ENCODE measurements at places on chromosomes 2 and 18.

- no peak for DNase-seq
Measured at GRCh38 chr18:8708670-8709069, 3.3 kb downstream of the MTCL1 start.

DNA sequence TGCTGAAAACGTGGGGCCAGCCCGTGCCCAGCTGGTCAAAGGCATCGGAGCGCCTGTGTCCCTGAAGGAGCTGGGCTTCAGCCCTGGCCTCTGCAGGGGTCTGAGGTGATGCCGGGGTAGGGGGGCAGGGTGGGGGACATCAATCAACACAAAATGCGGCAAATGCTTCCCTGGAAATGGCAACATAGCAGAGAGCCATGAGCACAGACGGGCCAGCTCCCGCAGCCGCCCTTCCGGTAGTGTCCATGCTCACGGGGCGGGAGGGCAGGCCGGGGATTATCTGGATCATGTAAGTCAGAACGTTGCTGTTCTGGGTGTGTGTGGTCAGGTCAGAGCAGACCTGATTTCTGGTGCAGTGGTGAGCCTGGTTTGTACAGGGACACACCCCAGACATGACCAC is 56.5 kb upstream of the TWIST2 start:
- DNase-seq, result no peak

GRCh38 chr18:10663750-10664149 is 137.9 kb downstream of the NAPG start:
- no peak for DNase-seq

- no peak for DNase-seq
Measured at GRCh38 chr2:47057687-47058002, 97.5 kb downstream of the STPG4 start.

GRCh38 chr2:86147793-86148192 is 41.8 kb downstream of the PTCD3 start:
- no peak for DNase-seq

- DNase-seq, result no peak
Measured at GRCh38 chr2:239608260-239608659, 207.4 kb upstream of the HDAC4 start.

DNA sequence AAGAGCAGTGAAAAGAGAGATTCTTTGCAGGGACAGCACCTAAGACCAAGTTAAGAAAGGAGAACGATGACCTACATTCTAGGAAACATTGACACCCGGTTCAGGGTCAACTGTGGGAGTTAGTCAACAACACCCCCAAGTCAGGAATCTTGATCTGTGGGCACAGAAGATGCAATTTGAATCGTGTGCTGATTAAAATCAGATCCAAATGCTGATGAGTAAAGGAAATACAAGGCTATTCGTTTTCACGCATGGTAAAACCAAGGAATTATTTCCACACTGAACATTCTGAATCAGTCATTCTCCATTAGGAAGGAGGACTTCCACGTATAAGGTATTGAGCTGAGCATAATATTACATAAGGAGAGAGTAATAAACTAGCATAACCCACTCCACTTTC is 124.2 kb downstream of the COPS8 start:
- no peak for DNase-seq

GRCh38 chr2:29068513-29068912 is 5.8 kb downstream of the PCARE start:
- no peak for DNase-seq

DNA sequence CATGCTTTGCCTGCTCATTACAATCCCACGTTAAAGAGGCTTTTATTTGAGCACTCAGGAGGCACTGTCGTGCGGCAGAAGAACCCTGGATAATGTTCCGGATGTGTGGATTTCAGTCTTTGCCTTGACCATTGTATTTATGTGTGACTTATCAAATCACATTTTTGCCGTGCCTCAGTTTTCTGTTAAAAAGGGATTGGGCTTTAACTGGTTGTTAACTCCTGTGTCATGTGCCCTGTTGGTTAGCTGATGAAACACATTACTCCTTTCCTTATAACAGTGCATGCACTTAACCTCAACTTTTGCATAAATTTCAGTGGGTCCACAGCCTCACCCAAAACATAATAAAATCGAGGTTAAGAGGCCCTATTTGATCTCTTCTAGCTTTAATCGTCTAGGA is 52.7 kb downstream of the NAB1 start:
- no peak for DNase-seq

GRCh38 chr2:237253046-237253702 is 160.8 kb downstream of the COL6A3 start:
- no peak for DNase-seq

DNA sequence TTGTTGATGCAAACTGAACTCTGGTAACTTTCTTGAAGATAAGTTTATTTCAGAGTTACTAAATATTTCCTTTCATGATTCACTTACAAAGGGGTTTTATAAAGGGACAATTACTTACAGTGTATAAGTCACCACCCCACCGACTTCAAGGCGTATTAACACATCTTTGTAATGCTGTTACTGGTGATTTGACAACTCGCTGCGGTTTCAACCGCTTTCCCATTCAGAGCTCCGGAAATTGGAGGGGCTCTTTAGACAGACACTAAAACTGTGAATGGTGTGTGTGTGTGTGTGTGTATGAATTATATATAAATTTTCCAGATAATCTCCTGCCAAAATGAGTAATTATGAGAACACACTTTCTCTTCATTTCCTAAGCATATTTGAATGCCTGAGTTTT is 4.9 kb downstream of the TM4SF20 start:
- no peak for DNase-seq

DNA sequence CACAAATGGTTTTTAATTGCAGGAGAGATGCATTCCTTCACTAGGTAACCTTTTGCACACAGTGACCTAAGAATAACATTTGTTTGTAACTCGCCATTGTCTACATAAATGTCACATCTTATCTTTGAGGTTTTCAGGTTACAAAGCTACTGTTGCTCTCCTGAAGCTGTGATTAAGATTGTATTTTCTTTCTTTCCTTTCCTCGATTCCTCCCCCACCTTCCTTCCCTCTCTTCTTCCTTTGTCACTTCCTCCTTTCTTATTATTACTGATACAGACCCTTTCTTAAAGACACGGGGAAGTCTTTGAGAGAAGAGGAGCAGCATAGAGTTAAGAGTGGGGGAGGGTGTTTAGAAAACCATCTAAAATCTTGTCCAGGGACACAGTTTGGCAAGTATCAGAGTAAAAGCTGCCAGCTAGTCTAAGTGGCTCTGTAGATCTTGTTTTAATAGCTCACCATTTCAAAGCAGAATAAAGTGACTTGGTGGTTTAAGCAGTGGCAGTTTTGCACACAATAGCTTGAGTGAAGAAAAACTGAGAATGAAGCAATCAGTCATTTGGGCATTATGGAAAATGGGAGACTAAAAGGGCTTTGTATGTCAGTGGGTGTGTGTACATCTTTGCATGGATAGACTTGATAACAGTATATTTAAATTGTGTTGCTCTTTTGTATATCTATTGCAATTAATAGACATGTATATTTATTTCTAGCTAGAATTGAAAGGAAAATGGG is 10.9 kb downstream of the CERS6 start:
- no peak for DNase-seq

DNA sequence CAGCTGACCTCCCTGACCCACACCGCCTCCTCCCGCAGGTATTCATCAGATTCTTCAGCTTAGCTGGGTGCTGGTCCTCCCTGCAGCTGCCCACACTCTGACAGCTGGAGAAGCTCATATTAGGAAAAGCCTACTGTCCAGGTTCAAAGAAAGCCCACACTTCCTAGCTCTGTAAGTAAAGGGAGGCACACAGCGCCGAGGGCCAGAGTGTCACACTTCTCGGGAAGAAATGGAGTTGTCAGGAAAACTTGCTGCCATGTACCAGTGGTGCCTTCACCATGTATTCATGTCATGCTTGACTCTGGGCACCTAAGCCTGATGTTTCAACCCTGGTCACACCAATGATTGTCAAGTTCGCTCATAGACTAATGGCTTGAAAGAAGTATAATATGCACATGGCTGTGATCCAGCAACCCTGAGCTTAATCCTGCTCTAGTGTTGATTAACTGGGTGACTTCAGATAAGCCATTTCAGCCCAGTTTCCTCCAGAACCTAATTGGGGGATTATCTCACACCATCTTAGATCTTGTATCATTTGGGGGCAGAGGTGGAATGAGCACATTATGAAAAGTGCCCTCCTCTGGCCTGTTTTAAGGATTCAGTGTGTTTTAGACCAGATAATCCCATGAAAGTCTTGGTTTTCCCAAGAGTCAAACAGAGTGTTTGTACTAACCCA is 180.3 kb upstream of the PARD3B start:
- DNase-seq, result no peak

- DNase-seq, result no peak
Measured at GRCh38 chr2:12452185-12452584, 264.6 kb upstream of the TRIB2 start.

GRCh38 chr2:130963849-130964793 is 127.4 kb downstream of the ARHGEF4 start:
- no peak for DNase-seq

- DNase-seq, result no peak
Measured at GRCh38 chr2:177334940-177335543, 57.5 kb upstream of the AGPS start.

- no peak for DNase-seq
Measured at GRCh38 chr18:52602820-52603219, 262.8 kb downstream of the DCC start.

DNA sequence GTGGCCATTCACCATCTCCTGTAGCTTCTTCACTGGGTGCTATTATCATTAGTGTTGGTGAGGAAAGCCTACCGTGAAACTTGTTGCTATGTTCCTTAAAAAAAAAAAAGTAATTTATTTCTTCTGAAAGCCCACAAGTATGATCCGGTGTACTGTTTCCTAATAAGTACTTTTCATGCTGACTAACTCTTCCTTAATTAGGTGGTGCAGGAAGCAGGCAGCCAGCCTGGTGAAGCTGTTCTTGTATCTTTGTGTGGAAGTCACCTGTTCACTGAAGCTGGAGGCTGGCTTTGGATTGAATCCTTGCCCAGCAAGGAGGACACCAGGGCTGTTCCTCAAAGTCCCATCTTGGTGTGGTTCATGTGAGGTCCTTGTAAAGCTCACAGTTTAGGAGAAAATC is 321.7 kb upstream of the THSD7B start:
- DNase-seq, result no peak

DNA sequence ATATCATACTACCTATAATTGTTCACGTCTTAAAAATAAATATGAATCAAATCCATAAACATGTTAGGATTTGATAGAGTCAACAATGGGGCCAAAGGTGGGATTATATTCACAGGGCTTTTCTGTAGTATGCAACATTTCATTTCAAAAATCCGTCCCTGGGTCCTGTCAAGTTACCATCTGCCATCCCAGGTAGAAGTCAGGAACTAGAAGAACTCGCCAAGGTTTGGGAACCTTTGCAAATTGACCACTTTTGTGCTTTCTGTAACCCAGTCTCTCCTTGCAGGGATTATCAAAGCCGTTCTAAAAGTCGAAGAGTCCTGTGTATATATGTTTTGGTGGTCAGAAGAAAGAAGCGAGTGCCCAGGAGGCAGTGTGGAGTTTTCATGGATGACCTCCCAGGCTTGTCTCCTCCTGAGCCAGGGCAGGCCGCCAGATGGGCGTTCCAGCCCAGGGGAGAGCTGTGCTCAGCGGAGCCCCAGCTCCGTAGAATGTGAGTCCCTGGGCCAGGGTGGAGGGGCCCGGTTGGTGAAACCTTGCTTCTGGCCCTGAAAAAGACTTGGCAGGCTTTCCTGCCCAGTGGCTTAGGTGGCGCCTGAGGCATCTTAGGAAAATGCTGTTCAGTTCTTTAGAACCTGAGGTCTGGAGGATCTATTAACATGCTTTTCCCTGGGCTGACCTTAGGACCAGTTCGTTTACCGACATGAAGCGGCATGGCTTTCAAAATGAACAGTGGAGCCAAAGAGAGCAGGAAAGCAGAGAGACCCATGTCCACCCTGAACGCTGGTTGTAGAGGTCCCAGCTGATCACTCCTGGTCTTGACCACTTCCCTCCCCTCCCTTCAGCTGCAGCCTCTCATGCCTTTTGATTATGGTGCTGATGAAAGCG is 69.2 kb downstream of the LONRF2 start:
- DNase-seq, result no peak

- DNase-seq, result no peak
Measured at GRCh38 chr2:55138014-55138881, 88.0 kb upstream of the RTN4 start.

DNA sequence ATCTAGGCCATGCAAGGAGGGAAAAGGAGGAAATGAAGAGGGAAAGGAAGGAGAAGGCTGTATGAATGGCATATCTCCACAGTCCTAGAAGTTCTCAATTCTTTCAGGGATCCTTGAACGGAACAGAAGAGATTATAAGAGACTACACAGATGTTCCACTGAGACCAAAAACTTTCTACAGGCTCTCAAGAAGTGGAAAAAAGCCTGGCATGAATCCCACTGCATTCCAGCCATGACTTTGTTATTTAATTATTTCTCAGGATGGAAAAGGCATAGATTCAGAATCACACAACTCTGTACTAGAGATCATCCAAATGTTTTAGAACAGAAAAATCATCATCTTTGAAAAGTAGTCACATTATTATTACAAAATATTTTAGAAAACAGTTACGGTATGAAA is 131.7 kb upstream of the CDH20 start:
- no peak for DNase-seq

DNA sequence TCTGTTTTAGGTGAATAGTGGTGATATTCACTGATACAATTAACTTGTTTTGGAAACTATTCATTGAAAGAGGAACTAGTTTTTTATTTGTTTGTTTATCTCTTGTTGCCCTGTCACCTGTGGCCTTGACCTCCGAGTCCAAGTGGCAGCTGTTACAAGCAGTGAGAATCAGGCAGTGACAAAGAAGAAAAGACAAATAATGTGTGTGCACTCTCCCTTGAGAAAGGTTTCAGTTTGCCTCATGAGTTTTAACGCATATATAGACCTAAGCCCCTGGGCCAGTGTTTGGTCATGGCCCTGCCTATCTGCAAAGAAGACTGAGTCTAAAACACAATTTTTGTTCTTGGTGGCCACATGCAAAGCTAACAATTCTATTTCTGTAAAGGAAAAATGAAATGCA is 15.3 kb downstream of the KYNU start:
- DNase-seq, result no peak

GRCh38 chr18:36085195-36085594 is 17.8 kb upstream of the RPRD1A start:
- DNase-seq, result no peak

DNA sequence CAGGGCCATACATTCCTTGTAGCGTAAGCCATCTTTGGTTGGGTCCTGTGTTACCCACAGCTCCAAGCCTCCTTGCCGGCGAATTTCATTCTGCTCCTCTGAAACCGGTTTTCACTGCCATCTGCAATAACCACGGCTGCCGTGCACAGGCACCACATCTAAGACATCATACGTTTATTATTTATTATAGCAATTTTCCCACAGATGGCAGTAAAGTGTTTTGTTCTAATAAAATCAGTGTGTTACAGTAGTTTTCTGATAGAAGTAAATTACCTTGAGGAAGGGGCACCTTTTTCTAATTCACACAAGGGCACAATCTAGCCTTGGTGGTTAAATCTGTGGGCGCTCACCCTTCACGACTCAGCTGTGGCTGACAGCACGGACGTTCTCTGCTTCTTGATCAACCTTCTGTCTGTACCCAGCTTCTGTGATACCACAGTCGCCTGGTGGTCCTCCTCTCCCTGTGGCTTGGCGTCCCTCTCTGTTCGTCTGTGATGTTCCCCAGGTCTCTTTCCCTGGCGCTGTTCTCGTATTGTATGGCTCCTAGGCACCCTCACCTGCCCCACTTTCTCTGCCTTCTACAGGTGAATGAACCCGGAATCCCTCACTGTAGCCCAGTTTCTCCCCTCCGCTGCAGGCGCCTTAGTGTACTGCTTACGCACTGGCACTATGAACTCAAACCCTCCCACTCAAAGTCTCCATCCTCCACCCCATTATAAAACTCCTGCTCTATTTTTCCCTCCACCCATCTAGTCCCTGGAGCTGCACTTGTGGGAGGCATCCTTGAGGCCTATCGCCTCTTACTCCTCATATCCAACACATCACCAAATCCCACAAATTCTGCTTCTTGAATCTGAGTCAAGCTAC is 236.8 kb downstream of the DYSF start:
- DNase-seq, result no peak
